NCI-H2171 treated with DMSO at 0.1 percent for 48 hours (cell line): ENCODE measurements at places on chromosomes 3 and 15.
A peak's percentile ranks its signal among the peaks of the same experiment; 100 is the strongest.

GRCh38 chr3:126912491-126913195 is 70.3 kb upstream of the PLXNA1 start:
- peak; percentile 79 for DNase-seq

DNA sequence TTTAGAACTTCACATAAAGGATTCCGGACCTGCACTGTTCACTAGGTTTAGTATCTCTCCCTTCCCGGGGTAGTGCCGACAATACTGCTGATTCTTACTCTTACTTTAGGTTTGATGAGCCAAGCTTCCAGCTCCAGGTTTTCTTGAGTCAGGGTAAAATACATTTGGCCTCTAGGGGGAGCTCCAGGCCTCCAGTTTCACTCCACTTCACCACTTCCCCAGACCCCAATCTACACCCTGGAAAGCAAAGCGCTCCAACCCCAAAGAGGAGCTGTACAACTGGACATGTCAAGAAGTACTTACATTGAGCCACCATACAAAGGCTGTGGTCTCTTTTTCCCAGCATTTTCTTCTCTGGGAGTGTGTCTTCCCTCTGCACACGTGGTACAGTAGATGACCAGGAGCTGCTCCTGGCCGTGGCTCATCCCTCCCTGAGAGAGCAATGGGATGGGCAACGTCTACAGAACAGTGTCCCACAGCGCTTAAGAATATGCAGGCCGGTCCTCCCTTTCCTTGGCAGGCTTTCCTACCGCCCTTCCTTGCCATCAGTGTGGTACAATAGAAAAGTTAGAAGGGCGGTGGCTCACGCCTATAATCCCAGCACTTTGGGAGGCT is 93.9 kb upstream of the CCDC80 start:
- DNase-seq = peak; percentile 71

- DNase-seq = no peak
Measured at GRCh38 chr15:62599791-62600777, 435.0 kb upstream of the C2CD4B start.

GRCh38 chr3:156424758-156425157 is 130.2 kb downstream of the SSR3 start:
- DNase-seq = peak; percentile 54

GRCh38 chr3:43319794-43320193 is 33.5 kb downstream of the SNRK start:
- no peak for DNase-seq

DNA sequence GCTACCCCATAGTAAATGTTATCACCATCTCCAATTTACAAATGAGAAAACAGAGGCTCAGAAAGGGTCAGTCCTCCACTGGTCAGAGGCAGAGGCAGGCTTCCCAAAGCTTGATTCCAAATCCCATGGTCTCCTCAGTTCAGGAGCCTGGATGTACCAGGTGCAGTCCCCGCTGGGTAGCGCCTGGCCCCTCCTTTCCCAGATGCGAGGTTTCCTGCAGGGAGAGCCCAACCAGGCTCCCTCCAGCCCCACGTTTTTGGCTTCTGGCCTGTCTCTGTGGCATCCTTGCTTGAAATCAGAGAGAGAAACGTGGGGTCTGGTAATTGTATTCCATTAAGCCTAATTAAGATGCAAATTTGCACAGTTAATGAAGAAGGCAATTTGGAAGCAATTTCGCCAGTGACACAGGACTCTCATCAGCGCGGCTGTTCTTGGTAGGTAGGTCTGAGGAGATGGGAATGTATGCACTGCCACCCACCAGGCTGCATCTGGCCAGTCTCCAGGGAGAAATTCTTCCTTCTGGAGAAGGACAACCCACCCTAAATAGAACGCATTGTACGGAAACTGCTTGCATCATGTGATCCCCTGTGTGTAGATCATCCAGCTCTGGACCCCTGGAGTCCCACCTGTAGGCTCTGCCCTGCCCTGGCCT is 50.5 kb downstream of the HRH1 start:
- DNase-seq = peak; percentile 36

GRCh38 chr3:14392231-14392630 is 10.2 kb upstream of the SLC6A6 start:
- no peak for DNase-seq

DNA sequence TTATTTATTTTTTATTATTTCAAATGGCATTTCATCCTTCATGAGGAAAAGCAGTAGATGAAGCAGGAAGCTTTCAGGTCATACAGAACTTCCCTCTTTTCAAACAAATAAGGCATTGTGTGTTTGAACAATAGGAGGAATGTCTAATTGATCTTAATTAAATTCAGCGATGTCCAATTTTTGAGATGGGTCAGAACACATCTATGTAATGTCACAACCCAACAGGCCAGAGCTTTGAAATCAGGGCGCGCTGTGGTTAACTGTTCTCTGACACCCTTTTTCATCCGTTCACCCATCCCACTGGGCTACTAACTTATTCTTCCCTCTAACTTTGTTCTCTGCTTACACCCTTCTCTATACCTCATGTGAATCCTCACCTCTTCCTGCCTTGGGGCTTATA is 510.5 kb downstream of the FOXP1 start:
- DNase-seq = no peak

- DNase-seq = no peak
Measured at GRCh38 chr3:48084929-48085328, 68.7 kb upstream of the MAP4 start.

- no peak for DNase-seq
Measured at GRCh38 chr15:68493629-68494028, 61.7 kb upstream of the ITGA11 start.

- DNase-seq = no peak
Measured at GRCh38 chr3:43206105-43206504, 80.2 kb upstream of the SNRK start.

GRCh38 chr15:45635763-45636292 is 999 bp downstream of the SQOR start:
- DNase-seq = no peak

DNA sequence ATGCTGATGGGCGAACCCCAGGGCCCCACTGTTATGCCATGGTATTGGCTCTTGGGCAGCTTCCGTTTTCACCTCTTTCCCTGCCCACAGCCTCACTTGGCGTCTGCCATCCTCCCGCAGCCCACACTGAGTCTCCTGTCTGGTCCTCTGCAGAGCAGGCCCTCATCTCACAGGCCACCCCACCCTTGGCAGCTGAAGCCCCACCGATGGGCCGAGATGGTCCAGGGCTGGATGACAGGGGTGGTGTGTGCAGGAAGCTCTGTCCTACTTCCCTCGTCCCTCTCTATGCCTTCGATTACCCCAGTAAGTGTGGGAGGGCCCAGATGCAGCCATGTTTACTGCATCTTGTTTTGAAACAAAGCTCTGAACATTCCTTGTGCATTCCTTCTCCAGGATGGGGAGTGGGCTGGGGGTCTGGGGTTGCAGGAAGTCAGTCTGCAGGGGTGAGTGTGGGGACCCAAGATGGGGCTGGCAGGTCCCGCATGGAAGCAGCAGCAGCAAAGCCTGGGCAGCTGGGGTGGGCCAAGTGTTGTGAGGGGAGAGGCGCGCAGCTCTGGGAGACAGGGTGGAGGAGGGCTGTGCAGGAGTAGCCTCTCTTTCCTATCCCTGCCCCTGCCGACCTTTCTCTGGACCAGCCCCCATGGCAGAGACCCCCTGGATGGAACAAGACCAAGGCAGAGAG is 20.9 kb downstream of the TBC1D21 start:
- no peak for DNase-seq

GRCh38 chr3:139302084-139302800 is 41.6 kb upstream of the MRPS22 start:
- no peak for DNase-seq

GRCh38 chr3:169213956-169214355 is 449.6 kb downstream of the MECOM start:
- DNase-seq = no peak

- DNase-seq = no peak
Measured at GRCh38 chr15:31082771-31083369, 18.7 kb downstream of the TRPM1 start.

GRCh38 chr3:53970661-53971060 is 79.0 kb upstream of the SELENOK start:
- no peak for DNase-seq

DNA sequence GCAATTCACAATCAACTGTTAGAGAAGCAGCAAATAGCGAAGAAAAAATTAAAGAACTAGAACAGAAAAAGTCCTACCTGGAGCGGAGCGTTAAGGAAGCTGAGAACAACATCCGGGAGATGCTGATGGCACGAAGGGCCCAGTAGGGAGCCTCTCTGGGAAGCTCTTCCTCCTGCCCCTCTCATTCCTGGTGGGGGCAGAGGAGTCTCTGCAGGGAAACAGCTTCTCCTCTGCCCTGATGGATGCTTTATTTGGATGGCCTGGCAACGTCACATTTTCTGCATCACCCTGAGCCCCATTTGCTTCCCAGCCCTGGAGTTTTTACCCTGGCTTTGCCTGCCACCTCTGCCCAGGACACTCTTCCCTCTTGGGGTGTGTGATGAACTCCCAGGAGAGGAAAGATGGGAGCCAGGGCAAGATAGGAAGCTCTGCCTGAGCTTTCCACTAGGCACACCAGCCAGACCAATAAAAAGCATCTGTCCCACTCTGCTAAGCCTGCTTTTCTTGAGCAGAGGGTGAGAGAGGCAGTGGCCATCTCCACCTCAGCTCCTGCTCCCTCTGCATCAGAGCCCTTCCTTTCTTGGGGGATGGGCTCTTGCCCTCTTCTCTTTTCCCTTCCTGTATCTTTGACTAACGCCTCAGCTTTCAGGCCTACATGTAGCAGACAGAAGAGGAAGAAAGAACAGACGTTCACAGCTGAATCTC is 39.4 kb downstream of the PPARG start:
- DNase-seq = no peak

DNA sequence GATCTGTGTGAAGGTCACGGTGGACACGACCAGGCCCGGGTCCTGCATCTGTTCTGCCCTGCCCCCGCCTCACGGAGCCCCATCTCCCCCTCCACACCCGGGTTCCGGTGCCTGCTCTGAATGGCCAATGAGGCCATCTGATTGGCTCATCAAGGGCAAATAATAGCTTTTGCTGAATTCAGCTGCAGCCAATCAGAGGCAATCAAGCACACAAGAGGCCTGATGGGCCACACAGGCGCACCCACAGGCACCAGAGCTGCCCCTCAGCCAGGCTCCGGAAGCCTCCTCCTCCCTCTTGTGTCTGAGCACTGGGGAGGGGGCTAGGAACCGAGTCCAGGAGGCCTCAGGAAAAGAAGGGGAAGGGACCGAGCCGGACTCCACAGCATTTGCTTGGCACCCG is 49.5 kb downstream of the CACNA2D2 start:
- DNase-seq = no peak

- no peak for DNase-seq
Measured at GRCh38 chr3:151216641-151217607, 13.9 kb upstream of the GPR171 start.

DNA sequence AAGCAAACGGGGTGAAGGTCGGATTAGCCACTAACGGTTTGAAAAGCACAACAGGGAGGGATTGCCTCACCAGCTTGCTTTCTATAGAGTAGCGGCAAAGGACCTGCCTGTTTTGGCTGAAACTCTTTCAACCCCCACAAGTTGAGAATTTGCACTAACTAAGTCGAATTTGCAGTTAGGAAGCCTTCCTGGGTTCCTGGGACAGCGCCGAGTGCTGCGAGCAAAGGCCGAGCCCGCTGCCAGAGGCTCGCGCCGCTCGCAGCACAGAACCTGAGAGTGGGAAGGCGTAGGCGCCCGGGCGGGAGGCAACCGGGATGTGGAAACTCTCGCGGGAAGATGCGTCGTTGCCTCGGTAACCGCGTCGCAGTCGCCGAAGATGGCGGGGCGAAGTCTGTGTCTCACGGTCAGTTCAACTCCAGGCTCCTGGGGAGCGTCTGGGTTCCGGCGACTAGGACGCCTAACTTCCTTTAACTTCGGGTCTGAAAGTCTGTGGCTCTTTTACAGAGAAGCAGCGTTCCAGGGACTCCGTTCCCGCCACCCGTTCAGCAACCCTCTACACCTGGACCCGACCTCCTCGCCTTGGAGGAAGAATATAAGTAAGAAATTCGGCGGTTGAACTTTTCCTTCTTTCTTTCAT is at the start of gene TEX9:
TEX9 (plus strand) TSS at position 352 of the 637 bp plus-strand sequence; CDS start at position 377, 25 bp downstream.
- peak; percentile 83 for DNase-seq

DNA sequence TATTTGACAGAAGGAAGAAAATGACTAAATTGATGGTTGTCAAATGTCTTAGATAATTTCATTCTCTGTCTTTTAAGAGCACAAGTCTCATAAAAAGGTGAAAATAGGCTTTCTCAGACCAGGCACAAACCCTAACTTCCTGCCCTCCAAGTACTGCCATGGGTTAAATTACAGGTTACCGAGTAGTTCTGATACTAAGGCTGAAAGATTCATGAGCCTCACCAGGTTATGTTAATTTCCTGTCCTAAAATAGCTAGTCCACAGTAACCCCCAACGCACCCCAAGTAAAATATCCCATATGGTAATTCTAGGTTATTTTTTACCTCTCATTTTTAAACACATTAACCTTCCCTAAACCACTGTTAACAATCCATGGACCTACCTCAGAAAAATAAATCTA is 42.0 kb downstream of the GSK3B start:
- no peak for DNase-seq

- no peak for DNase-seq
Measured at GRCh38 chr3:106560451-106560966, 691.7 kb upstream of the CBLB start.

GRCh38 chr3:43260412-43260811 is 25.9 kb upstream of the SNRK start:
- DNase-seq = no peak

- DNase-seq = no peak
Measured at GRCh38 chr3:12321015-12321414, 32.1 kb downstream of the PPARG start.

DNA sequence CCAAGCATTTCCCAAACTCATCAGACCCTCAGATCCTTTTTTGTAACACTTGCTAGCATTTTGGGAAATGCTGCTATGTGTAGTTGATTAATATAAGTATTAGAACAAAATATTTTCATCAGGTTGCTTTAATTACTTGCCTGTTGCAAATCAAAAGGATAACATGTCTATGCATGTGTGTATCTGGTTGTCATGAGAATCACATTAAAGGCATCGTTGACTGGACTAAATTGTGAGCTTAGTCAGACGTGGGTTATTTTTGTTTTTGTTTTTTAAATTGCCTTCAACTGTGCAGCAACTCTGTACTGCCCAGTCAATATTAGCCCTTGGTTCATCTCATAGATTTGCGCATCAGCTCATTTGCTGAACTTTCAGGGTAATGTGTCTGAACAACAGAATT is 81.6 kb downstream of the SLMAP start:
- no peak for DNase-seq
